ENCODE measurements at places on chromosomes 5 and 9.

DNA sequence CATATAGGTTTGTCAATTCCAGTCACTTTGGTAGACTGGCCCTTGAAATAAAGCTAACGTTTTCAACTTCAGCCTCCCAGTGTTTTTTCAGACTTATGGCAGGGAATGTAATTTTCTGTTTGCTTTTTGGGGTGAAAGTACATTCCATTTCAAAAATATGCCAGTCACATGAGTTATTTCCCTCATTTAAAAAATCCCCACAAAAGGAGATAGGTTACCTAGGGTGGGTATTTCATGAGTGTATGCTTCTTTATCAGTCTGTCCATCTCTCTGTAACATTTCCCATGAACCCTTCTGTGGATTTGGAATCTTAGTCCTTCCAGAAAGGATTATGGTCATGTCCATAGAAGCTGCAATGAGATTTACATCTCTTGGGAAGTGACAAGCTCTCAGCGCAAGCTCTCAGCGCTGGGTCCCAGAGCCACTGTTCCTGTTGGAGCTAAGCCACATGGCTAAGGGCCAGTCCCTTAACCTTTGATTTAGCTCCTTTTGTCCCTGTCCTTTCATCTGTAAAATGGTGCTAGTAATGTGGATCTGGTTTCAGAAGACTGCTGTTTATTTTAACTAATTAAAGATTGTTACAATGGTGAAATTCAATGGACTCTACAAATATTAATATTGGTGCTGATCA is 294.9 kb downstream of the NR3C1 start:
- peak; percentile 13 for DNase-seq

DNA sequence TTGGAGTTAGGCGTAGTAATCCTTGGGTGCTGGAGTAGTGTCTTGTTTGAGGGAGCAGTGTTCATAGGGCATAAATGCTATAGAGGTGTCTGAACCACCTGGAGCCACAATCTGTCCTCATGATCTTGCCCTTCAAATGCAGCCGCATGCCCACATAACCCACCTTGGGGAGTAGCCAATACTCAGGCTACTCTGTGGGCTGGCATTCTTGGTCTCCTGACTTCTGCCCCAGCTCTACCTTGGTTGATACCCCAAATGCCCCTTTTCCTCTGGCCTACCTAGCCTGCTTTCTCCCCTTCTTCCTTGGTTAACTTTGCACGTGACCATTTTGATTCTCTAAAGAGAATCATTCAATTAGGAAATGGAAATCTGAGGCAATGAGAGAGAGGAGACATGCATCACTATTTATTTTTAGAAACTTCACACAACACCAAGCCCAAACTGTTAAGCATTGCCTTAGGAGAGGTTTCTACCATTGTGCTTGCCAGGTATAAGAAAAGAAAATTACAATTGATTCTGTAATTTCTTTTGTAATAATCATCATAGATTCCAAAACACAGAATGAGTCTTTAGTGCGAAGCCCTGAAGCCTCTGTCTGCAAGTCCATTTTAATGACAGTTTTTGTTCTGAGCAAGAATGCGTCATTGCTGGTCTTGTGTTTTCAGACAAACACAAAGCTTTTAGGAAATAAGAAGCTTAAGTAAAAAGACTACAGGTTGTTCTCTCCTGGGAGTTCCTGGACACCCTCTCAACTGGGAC is 135.2 kb downstream of the C9orf152 start:
- DNase-seq: no peak

DNA sequence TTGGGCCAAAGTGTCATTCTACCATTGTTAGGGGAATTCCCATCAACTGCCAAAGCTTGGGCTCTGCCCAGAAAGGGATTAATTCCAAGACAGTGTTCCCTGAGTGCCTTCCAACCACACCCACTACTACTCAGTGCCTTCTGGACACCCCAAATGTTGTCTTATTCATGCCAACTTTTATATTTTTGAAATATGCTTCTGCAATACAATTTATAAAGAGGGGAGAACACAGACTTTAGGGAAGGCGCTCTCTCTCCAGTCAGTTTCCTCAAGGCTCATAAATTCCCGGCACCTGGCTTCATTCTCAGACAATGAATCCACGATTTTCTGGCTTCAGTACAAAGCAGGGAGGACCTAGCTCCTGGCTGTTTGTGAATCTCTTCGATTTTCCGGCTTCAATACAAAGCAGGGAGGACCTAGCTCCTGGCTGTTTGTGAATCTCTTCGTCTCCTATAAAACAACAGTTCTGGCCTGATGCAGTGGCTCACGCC is 120.1 kb upstream of the MYO10 start:
- peak; percentile 97 for DNase-seq

- no peak for DNase-seq
Observed at GRCh38 chr9:90464978-90465377, 177.6 kb downstream of the DIRAS2 start.

GRCh38 chr5:137516251-137516797 is 17.2 kb upstream of the SPOCK1 start:
- no peak for DNase-seq

GRCh38 chr5:8865266-8865665 is 680.6 kb downstream of the SEMA5A start:
- DNase-seq: no peak

DNA sequence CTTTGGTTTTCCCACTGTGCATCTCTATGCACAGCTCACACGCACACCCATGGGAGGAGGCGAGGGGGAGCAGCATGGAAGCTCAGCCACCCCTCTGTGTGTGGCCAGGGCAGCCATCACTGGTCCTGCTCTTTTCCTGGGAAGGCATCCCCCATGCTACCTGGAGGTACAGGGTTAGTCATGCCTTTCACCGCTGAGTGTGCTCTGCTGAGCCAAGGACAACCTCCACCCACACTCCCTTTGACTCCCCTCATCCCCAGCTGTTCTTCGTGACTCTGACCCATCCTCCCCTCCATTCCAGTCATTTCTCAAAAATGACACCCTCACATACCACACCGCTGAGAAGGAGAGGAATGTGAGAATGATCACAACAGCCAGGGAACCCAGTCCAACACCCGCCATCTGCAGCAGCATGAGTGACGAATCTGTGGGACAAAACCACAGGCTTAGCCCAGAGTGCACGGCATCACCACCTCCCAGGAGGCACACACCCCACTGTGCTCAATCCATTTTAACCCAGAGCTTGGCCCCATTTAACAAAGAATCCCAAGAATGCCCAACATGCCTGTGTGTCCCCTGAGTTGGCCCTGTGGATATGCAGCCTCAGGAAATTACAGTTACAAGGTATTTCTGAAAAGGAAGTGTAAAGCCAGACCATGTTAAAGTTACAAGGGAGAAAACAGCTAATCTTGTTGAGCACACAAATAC is 133.4 kb downstream of the SUSD1 start:
- DNase-seq: no peak

- DNase-seq: no peak
Observed at GRCh38 chr5:120152931-120153330, 311.2 kb upstream of the PRR16 start.

DNA sequence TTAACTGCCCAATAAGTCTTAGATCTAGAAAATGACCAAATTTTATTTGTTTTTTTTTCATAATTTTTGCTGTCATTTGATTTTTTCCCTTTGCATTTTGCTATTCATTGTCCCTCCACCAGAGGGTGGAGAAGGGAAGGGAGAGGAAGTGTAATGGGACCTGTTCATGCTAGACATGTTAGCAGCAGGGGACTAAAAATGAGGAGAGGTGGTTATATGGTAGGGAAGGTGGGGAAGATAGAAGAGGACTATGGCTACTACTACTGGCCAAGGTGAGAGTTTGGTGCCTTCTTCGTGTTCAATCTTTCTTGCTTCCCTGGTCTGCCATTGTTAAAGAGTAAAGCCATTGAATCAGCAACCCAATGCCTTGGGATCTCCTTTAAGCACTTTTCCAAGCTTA is 6.4 kb downstream of the GRIA1 start:
- no peak for DNase-seq

DNA sequence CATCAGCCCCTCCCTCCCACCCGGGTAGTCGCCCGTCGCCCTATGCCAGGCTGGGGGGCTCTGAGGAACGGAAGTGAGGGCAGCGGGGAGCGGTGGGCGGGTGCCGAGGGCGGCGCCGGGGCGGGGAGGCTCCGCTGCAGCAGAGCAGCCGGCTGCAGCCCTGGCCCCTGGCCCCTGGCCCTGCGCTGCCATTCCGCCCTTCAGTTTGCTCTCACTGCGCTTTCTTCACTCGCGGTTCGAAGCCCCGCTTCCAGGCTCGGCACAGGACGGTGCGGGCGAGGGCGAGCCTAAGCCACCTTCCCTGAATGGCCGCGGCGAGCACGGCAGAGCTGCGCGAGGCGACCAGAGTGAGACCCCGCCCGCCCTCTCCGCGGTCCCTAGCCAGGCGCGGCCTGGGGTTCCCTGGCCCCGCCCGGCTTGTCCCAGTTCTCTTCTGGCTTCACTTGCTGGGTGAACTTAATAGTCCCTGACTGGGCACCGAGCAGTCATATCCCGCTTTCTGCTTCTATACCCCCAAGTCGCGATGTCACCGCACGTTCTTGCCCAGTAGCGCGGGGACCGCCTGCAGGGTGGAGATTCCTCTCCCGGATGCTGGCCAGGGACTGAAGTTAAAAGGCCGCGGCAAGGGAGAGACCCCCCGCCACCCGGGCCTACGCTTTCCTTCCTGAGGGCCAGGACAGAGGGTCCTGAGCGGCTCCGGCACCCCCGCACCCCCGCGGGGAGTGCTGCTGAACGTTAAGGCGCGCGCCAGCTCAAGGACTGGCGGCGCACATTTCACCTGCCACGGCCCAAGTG is 623 bp upstream of the TRIM36 start:
- no peak for DNase-seq

- no peak for DNase-seq
Observed at GRCh38 chr9:25224309-25224708, 453.9 kb downstream of the TUSC1 start.

DNA sequence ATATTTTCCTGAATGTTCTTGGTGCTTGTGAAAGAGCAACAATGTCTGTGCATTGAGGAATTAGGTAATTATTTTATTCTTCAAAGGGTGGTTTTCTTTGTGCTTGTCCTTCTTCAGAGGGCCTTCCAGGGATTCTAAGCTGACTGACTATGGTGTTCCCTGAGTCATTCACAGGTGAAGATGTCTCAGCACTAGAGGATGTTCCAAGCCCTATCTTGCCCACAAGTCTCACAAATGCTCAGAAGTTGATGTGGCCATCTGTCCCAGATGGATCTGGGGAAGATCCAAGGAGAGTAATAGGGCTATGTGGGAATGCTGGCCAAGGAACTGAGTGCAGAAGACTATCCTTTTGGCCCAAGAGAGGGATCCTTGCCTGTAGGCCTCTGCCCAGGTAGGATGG is 120.9 kb downstream of the ADAMTSL1 start:
- DNase-seq: no peak

GRCh38 chr5:75509956-75510355 is 1.5 kb downstream of the CERT1 start:
- no peak for DNase-seq

DNA sequence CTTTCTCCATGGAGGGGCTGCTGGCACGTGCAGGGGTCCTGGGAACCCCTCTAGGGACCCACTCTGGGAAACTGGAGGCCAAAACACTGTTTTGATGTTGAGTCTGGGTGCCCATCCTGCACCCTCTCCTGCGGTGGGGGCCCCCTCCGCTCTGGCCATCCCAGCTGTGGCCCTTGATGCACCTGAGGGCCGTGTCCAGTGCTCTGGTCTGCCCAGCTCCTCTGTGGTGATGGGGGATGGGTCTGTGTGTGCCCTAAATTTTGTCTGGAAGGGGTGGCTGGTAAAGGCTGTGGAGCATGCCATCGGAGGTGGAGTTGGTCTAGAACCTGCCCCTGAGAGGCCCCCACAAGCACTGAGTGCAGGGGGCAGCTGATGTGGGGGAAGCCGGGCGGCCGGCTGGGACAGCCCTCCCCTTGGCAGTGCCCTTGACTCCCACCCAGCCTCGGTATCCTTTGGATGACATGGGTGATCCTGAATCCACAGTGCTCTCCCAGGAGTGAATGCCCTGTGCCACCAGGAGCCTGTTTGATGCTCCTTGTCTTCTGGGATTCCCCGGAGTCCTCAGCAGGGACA is 26.3 kb downstream of the AHRR start:
- DNase-seq: no peak

DNA sequence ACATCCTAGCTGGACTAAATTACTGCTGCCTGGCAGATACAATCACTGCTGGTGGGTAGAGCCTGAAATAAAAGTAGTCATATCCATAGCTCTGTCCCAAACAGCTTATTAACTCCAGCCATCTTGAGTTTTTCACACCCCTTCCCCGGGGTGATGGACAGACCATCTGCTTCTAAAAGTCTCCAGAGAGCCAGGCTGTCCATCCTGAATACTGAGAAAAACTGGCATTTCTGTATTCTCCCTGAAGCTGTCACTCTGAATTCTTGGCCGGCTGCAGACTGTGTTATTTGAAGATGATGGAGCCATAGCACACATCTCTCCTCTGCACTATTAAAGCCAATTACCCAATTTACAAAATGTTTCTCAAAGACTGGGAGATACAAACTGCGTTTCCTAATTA is 118.6 kb downstream of the GABBR2 start:
- peak; percentile 11 for DNase-seq

- no peak for DNase-seq
Observed at GRCh38 chr9:69122082-69122548, 52.0 kb upstream of the TJP2 start.

DNA sequence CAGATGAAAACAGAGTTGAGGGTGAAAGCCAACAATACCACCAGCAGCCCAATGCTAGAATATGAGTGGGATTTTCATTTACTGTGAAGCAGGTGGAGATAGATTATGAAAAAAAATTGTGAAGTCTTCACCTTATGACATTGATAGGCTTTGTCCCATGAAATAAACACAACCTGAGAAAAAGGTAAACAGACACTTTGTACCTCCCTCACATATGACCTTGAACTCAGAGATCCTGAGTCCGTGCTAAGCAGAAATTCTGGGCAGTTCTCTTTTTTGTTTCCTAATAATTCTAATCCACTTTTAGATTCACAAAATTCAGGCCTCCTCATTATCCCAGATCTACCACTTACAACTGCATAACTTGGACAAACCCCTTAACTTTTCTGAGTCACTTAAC is 127.3 kb upstream of the RORB start:
- DNase-seq: no peak

DNA sequence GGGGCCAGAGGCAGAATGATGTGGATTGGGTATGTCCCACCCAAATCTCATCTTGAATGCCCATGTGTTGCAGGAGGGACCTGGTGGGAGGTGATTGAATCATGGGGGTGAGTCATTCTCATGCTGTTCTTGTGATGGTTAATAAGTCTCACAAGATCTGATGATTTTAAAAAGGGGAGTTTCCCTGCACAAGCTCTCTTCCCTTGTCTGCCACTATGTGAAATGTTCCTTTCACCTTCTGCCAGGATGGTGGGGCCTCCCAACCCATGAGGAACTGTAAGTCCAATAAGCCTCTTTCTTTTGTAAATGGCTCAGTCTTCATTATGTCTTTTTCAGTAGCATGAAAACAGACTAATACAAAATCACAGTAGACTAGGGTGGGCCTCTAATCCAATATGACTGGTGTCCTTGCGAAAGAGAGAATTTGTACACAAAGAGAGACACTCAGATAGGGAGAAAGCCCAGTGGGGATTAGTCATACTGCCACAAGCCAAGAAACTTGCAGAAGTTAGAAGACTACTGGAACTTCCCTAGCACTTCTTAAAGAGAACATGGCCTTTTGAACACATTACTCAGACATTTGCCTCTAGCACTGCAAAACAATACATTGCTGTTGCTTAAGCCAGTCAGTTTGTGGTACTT is 68.4 kb downstream of the ANXA1 start:
- no peak for DNase-seq
